ENCODE measurements at places on chromosomes 1 and 21.

DNA sequence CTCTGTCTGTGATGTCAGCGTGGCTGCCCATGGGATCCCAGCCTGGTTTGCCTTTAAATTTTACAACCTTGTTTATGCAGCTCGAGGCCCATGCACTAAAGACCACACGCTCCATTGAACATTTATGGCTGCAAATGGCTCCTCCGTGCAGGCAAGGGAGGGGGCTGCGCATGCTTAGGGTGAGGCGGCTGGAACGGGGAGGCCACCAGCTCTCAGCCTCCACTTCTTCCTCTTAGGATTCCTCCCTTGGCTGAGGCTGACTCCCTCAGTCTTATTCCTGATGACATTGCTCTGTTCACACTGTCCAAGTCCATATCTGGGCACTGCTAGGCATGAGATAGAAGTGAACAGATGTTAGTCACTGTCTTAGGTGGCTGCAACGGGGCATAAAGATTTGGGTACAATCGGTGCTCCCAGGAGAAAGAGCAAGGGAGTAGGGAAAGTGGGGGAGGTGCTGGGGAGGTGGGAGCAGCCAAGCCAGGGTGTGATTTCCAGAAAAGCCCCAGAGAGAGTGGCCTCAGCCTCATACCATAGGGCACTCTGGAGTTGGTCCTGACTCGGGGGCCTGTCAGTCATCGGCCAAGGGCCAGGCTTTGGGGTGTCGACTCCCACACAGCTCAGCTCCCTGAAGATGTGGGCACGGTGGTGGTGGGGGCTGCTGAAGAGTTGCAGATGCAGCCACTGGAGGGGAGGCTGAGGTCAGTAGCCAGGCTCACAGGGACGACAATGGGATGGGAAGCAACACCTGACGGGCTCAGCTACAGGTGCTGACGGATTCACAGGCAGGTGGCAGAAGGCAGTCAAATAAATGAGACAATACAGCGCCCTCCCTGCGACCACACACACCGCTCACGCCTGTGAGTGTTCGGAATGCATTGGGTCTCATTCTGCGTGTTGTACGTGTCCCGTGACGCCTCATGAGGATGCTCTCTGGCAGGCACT, 37.3 kb upstream of the ACTL8 start:
- DNase-seq = no peak

GRCh38 chr1:196070940-196071339, 537.3 kb downstream of the KCNT2 start:
- no peak for DNase-seq

GRCh38 chr1:165397944-165398343, 41.4 kb upstream of the LMX1A start:
- no peak for DNase-seq

DNA sequence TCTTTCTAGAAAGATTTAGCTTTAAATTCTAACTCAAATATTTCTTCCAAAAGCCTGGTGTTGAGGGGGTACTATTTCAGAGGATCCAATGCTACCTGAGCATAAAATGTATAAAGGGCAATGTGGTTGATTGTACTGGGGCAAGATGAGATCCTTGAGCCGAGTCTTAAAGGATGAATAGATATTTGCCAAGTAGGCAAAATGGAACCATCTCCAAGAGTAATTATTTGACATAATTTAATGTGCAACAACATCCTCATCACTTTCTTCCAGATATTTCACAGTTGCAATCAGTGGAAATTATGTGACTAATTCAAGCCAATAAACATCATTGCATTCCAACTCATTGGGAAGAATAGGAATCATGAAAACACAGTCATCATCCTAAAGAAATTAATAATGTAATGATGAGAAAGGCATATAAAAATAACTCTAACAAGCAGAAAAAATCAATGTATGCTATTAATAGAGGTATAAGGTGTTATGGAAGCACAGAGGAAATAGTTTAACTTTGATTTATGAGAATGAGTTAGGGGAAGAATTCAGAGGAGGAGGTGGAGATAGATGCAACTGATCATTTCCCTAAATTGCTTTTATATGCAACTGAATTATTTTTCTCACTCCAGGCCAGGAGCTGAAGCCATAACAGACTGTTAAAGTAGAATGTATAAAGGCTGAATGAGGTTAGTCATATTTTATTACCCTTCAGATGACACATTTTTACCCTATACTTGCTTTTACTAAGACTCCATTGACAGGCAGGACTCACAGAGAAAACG, 30.0 kb upstream of the RGS4 start:
- DNase-seq = no peak

DNA sequence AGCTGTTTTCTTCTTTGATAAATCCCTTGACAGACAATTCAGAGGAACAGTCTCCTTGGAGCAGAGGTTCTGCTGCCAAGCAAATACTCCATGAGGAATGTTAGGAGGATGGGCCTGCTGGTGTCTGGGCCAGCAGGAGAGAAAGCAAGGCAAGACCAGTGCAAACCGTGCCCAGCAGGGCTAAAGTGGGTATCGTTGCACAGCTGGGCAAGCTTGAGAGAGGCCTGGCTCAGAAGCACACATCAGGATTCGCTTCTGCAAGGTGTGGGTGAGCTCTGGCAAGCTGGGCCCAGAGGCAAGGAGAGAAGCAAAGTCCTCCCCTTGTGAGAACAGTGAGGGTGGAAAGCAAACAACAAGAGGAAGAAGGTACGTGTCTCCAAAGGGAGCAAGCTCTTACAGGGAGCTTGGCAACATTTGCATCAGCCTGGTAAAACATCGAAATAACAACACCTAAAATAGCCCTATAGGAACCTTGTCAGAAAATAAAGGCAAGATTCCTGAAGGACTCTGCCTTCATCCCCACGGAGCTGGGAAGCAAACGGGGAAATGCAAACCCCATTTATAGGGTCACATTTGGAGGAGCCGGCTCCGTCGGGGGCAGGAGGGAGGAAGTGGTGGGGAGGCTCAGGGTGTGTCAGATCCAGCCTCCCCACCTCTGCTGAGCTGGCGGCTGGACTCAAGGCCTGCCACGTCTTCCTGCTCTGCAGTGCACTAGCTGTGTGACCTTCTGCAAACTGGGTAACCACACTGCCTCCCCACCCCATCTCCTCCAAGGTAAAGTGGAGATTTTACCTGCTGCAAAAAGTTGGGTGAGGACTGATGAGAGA, 62.3 kb upstream of the HIVEP3 start:
- DNase-seq = no peak

GRCh38 chr1:46160212-46160611, 14.7 kb upstream of the TSPAN1 start:
- DNase-seq = no peak

- DNase-seq = no peak
These were observed 99.2 kb upstream of the B3GALT2 start for GRCh38 chr1:193285641-193286040.

- DNase-seq = peak; percentile 82
These were observed at the start of gene MTARC2 for GRCh38 chr1:220748089-220748934. Gene MTARC2, plus strand, starts transcription at chr1:220748322. Its CDS starts 210 bp downstream, at chr1:220748532.

- peak; percentile 66 for DNase-seq
These were observed 57.8 kb upstream of the LRRC8D start for GRCh38 chr1:89762779-89763648.

- peak; percentile 74 for DNase-seq
These were observed at the start of gene TNFRSF1B for GRCh38 chr1:12166834-12167492. Gene TNFRSF1B, plus strand, starts transcription at chr1:12166991. Its CDS starts 101 bp downstream, at chr1:12167092.

- DNase-seq = no peak
These were observed 199.9 kb upstream of the CTTNBP2NL start for GRCh38 chr1:112196008-112196588.

DNA sequence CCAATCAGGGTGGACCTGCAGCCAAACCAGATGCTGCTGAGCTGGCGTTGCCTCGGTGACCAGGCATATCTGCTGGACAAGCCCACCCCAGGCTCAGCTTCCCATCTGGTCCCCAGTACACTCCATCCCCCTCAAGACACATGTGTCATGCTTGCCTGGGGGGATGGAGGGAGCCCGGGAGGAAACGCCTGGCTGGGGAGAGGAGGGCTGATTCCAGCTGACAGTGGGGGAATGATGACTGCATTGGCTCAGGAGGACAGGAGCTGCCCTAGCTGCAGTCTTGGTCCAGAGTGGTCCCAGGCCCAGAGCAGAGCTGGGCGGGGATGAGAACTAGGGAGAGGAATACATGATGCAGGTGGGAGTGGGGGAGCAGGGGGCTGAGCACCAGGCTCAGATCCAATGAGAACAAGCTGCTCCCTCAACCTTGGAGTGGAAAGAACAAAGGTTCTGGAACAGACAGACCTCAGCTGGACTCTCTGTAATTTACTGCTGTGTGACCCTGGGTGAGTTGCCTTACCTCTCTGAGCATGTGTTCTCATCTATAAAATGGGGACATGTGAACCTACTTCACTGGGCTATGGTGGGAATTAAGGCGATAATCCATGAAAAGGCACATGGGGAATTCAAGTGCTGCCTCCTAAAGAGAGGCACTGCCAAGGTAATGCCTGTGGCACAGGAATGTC, 23.1 kb upstream of the ECE1 start:
- no peak for DNase-seq

- DNase-seq = peak; percentile 14
These were observed 172.4 kb downstream of the NFIA start for GRCh38 chr1:61254634-61255357.

- no peak for DNase-seq
These were observed 409.3 kb downstream of the TGFB2 start for GRCh38 chr1:218754477-218754876.

- DNase-seq = no peak
These were observed 128.5 kb upstream of the HNRNPU start for GRCh38 chr1:244992833-244993232.

DNA sequence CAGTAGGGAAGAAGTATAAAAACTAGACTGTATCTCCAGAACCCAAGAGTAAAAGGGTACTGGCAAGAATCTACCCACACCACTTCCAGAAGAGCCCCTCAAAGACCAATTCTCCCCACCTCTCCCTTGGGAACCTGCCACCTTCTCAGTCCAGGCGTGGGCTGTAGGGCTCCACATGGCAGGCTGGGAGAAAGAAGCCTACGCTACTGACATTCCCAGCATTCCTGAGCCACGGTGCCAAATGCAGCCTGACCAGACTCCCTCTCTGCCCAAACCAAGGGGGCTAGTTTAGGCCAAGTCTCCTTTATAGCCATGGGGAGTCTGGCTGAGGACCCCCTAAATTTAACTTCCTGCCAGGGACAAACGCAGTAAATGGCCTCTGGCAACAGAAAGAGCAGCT, 2.0 kb downstream of the UBE2Q1 start:
- peak; percentile 14 for DNase-seq

DNA sequence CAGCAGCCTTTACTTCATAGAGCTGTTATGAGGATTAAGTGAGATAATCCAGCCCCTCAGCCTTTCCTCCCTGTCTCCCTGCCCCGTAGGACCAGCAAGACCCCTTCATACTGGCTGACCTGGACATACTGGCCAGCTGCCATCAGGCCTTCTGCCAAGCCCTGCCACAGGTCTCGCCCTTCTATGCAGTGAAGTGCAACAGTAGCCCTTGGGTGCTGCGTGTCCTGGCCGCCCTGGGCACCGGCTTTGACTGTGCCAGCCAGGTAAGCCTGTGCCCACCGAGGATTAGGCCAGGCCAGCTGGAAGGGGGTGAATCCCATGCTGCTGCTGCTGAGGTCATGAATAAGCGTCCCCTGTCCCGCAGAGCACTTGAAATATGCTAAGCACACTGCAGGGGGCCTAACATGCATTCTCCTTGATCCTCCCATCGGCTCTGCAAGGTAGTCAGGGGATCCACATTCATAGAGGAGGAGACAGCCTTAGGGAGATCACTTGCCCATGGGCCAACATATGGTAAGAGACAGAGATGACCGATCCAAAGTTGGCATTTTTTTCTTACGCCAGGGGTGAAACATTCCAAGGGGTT, 73.3 kb upstream of the TINAGL1 start:
- DNase-seq = no peak

DNA sequence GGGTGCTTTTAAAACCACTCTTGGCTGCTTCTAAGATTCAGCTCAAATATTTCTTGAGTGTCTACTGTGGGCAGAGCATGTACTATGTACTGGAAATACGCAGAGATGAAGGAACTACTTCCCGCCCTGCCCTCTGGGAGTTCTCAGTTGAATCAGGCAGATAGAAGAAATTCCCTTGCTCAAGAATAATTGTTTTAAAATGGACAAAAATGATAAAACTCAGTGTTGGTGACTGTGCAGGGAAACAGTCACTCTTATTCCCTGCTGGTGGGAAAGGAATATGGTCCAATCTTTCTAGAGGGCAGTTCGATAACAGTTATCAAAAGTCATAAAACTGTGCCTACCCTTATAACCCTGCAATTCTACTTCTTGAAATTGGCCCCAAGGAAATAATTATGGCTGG, 16.9 kb upstream of the GRHL3 start:
- no peak for DNase-seq

DNA sequence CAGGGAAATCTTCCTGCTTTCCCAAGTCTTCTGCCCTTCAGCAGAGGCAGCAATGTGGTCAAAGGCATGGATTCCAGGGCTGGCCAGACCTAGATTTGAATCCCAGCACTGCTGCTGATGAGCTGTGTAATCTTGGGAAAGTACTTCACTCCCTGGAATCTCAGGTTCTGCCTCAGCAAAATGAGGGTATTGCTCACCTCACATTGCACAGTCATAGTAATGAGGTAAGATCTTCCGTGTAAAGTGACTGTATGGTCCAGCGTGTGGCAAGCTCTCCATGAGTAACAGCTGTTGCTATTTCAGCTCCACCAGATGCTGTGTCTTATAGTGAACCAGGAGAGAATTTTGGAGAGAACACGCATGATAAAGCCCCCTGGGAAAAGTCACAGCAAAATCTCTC, 56.1 kb upstream of the F3 start:
- DNase-seq = no peak

DNA sequence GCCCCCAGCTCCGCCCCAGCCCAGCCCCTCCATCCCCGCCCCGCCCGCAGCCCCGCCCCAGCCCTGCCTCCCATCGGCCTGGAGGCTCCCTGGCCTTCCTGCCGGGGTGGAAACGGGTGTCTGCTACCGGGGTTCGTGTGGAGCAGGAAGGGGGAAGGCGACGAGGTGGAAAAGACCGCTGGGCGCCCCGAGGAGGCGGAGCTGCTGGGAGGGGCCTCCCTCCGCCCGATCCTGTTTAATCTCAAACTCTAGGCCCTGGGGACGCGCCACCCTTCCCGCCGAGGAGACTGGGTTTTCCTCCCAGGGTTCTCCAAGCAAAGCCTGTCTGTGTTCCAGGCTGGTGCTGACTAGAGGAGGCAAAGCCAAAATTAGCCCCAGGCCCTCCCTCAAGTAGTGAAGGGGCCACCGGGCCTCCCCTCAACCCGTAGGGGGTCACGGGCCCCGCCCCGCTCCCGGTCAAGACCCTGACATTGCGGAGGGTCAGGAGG, 16.2 kb upstream of the TTLL10 start:
- DNase-seq = peak; percentile 97

DNA sequence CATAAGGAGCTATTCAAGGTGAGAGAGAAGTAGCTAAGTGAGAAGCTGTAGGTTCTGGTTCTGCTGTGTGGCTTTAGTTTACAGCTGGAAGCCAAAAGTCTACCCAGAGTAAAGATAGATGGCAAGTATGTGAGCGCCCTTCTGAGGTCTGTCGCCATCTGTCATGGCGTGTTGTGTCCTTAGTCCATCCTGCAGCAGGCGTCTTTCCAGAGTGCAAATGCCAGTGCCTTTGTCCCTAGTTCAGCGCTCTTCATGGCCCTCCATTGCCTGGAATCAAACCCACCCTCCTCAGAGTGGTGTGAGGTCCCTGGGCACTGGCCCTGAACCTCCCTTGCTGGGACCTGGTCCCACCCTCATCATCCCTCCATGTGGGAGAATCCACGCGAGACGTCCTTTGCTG, 96.6 kb downstream of the ADARB1 start:
- no peak for DNase-seq

All from SW480 (cell line).